RWPE1 (cell line): ENCODE measurements at places on chromosomes 16 and 17.

- no peak for DNase-seq
Observed at GRCh38 chr17:77497578-77497934, 356.8 kb downstream of the SEC14L1 start.

GRCh38 chr16:12150600-12150999 is 174.1 kb downstream of the SNX29 start:
- DNase-seq, result no peak

GRCh38 chr16:9102943-9103342 is 11.5 kb downstream of the HAPSTR1 start:
- DNase-seq, result no peak

DNA sequence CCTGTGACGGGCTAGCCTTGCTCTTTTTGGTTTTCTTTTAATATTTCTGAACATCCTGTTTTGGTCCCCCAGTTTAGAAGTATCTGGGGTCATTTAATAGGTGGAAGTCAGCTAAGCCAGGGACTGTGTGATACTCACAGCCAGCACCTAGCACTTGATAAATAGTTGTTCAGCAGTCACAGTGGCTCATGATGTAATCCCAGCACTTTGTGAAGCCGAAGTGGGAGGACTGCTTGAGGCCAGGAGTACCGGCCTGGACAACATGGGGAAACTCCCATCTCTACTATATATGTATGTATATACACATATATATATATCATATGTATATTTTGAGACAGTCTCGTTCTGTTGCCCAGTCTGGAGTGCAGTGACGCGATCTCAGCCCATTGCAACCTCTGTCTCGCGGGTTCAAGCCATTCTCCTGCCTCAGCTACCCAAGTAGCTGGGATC is 1.8 kb upstream of the ZNRF1 start:
- DNase-seq, result no peak

DNA sequence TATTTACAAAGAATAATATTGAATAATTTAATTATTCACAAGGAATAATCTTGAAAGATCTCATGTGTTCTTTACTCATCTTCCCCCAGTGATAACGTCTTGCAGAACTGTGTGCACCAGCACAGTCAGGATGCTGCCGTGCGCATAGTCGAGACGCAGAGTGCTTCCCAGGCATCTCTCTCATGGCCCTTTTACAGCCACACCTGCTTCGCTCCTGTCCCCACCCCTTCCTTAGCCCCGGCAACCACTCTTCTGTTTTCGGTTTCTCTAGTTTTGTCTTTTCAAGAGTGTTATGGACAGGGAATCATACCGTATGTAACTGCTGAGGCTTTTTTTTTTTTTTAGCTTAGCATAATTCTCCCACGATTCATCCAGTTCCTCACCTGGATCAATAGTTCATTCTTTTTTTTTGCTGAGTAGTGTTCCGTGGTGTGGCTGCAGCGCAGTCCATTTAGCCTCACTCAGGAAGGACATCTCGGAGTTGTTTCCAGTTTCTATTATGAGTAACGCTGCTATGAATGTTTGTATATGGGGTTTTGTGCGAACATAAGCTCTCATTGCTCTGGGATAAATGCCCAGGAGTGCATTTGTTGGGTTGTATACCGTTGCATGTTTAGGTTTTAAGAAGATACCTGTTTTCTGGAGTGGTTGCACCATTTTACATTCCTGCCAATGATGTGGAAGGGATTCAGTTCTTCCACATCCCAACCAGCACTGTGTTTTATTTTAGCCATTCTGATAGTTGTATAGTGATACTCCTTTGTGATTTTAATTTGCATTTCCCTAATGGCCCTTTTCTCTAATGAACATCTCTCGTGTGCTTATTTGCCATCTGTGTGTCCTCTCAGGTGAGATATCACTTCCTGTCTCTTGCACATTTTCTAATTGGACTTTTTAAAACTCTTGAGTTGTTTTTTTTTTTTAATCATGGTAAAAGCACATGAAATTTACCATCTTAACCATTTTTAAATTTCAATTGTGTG is 47.6 kb downstream of the SEC14L1 start:
- DNase-seq, result no peak

- no peak for DNase-seq
Observed at GRCh38 chr16:17412221-17412620, 58.5 kb downstream of the XYLT1 start.

- DNase-seq, result no peak
Observed at GRCh38 chr17:57006040-57006439, 28.1 kb downstream of the SCPEP1 start.

GRCh38 chr17:48497103-48497502 is 33.7 kb downstream of the HOXB1 start:
- no peak for DNase-seq

- DNase-seq, result no peak
Observed at GRCh38 chr16:89065458-89065822, 28.2 kb upstream of the ACSF3 start.

- no peak for DNase-seq
Observed at GRCh38 chr17:45020354-45021138, 30.9 kb downstream of the DCAKD start.

DNA sequence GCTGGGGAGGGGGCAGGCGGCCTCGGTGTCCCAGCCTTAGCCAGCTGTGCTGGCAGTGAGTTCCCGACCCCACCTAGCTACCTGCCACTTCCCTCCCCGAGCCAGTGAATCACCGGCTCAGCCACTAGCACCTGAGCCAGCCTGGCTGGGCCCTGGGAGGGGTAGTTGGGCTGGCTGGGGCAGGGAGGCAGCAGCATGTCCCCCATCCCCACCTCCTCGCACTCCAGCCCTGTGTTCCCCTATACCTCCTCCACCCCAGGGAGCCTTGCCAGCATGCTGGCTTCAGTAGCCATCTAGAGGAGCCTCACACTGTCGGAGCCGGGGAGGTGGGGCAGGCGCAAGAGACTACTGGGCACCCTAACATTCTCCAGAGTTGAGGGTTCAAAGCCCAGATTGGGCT is 2.8 kb downstream of the EVPL start:
- no peak for DNase-seq

DNA sequence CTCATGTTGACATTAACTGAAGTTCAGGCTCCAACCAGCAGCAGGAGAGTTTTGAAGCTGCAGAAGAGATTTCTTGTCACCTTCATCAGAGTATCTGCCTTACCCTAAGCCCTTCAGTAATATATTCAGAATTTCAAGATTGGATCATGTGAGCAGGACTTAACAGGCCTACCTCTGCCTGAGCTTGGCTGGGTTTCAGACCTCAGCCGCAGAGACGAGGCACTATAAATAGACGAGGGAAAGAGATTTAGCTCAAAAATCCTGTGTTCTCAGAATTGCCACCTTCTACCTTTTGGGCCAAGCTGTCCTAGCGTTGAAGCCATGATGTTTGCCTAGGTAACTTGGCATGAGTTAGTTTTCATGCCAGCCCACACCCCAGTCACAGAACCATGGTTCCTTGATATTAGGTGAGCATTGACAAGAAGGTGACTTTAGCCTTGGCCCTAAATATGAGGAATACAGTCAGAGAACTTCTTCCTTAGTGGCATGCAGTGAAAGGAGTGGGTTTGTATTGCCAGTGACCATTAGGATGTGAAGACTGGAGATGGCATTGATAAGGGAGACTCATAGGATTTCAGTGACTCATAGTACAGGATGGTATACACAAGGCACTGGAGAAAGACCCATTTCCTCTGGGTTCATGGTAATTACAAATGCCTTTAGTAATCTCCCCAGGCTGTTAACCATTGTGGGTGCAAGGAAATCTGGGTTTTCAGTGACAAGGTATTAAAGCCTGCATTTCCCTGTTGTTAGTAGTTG is 224.3 kb downstream of the MSI2 start:
- DNase-seq, result peak; percentile 51
